ENCODE measurements at places on chromosomes 11 and 22.

DNA sequence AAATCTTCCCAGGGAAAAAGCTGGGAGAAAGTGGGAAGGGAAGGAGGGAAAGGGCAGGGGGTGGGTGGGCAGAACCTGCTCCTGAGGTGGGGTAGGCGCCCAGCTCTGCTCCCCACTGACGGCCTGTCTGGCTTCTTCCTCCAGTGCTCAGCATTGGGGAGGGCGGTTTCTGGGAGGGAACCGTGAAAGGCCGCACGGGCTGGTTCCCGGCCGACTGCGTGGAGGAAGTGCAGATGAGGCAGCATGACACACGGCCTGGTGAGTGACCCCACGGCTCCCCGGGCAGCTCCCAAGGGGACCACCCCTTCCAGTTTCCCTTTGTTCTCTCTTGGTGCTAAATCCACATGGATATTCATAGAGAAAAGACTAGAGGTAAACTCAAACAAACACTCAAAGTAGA lies 25.9 kb downstream of the SHANK3 start:
- no peak for DNase-seq

DNA sequence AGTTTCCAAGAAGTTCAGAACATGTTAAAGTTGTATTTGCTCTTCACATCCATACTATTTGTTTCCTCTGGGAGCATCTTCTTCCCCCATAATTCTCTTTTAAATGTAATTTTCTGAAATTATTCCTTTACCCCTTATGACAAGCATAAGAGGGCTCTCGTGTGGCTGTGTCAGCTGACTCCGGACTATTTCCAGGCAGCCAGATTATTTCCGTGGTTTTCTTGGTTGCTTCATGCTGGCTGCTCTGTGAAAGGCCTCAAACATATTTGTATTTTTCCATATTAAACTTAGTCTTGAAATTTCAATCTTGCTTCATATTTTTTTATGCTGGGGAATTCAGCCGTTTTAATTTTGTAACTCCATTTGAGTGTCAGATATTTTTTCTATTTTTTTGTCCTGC lies 2.8 kb upstream of the MMP1 start:
- DNase-seq, result no peak

DNA sequence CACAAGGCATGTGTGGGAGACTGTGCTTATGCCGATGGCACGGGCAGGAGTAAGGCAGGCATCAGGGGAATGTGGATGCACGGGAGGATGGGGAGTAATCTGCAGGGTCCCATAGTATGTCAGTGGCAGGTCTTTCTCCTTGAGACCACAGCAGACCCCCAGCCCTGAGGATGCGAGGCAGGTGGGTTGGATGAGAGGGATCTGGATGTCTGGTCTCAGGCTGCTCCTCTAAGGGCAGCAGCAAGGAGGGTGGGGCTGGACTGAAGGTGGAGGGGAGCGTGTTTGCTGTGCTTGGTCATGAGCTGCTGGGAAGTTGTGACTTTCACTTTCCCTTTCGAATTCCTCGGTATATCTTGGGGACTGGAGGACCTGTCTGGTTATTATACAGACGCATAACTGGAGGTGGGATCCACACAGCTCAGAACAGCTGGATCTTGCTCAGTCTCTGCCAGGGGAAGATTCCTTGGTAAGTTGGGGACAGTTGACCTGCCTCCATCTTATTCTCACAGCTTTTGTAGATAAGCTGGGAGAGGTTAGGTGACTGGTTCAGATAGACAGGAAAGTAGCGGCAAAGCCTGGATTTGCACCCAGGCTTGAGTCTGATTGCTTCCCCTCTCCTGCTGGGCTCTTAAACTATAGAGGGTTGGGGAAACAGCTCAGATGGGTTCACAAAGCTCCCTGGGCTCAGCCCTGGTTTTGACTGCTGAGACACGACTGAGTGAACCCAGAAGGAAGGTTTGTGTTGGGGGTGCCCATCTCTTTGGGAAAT lies at the start of gene APOL1:
Gene APOL1 (plus strand): TSS at position 380 of the 769 bp plus-strand sequence. CDS start 1,823 bp downstream, outside the sequence.
- DNase-seq, result peak; percentile 16

- DNase-seq, result no peak
Measured at GRCh38 chr22:27405672-27406388, 395.7 kb downstream of the MN1 start.

- no peak for DNase-seq
Measured at GRCh38 chr11:113591117-113591516, 115.0 kb downstream of the TMPRSS5 start.

GRCh38 chr11:16897470-16898061 lies 116.6 kb downstream of the PLEKHA7 start:
- DNase-seq, result no peak

GRCh38 chr11:68839054-68839865 lies 2.5 kb downstream of the CPT1A start:
- peak; percentile 96 for DNase-seq

GRCh38 chr11:47376107-47376524 lies 2.2 kb downstream of the SPI1 start:
- DNase-seq, result no peak

DNA sequence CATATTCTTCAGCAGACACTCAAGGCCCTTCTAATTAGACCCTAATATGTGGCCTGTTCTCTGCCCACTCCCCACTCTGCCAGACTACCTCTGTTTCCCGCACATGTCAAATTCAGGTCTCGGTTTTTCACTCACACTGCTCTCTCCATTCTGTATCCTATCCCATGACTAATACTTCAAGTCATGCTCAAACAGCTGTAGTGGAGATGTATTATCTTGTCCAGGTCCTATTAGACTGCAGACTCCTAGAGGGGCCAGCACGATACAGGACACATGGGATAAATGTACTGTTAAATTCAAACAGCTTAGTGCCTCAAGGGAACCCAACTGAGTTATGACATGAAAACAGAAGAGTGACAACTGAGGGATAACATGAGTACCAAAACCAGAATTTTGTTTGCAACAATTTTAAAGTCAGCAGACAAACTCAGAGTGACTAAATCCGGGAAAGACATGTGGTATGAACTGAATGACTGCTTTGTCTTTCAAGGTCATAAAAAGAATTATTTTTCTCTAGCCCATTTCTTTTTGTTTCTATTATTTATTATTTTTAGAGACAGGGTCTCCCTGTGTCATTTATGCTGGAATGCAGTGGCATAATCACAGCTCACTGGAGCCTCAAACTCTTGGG lies 20.5 kb downstream of the ATP6V1E1 start:
- DNase-seq, result no peak

DNA sequence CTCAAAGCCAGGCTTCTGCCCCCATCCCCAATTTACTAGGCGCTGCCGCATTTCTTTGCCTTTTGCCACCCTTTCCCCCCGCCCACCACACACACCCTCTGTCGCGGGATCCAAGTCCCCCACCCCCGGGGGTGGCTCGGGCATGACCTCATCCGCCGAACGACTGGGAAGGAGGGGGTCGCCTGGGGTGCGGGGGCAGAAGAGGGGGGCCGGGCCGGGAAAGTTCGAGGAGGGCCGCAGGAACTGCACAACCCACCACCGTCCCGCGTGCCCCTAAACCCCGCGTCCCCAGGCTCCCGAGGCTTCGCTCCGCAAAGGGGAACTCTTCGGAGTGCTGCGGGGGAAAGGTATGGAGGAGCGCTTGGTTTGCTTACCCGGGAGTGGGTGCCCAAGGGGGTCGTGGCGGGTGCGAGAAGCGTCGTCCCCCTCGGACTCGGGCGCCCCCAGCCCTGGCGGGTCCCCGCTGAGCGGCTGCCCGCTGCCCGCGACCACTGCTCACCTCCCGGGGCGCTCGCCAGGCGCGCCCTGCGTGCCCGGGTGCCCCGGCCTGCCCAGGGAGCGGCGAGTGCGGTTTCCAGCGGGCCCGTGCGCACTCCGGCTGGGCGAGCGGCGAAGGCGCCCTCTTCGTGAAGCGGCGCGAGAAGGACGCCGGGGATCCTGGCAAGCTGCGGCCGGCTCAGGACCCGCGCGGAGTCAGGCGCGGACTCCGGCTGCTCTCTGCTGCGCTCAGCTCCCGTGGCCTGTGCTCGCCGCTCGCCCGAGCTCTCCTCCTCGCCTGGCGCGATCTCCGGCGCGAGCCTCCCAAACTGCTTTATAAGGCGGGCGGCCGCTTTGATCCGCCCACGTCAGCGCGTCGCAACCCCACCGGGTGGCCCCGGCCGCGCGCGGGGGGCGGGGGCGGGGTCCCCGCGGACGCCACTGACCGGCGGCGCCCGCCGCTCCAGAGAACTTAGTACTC lies 4.0 kb upstream of the WNT11 start:
- peak; percentile 34 for DNase-seq

DNA sequence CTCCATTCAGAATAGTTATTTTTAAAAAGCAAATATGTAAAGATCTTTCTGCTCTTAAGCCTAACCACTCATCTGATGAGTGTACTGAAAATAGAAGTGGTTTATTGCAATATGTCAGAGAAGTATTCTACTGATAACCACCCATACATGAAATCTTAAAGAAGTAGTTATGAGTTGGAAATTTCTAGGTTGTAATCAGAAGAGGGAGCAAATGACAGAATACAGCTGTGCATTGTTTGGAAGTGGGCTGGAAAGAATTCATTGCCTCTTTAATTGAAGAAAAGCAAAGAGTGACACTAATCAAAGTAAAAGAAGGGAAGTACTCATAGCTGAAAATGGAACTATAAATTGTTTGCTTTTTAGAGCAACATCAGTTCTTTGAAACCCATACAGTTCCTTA lies 39.4 kb downstream of the FDX1 start:
- DNase-seq, result no peak

GRCh38 chr11:84865257-84865656 lies 761.9 kb downstream of the DLG2 start:
- no peak for DNase-seq

- no peak for DNase-seq
Measured at GRCh38 chr11:127806501-127806900, 780.9 kb downstream of the ETS1 start.

DNA sequence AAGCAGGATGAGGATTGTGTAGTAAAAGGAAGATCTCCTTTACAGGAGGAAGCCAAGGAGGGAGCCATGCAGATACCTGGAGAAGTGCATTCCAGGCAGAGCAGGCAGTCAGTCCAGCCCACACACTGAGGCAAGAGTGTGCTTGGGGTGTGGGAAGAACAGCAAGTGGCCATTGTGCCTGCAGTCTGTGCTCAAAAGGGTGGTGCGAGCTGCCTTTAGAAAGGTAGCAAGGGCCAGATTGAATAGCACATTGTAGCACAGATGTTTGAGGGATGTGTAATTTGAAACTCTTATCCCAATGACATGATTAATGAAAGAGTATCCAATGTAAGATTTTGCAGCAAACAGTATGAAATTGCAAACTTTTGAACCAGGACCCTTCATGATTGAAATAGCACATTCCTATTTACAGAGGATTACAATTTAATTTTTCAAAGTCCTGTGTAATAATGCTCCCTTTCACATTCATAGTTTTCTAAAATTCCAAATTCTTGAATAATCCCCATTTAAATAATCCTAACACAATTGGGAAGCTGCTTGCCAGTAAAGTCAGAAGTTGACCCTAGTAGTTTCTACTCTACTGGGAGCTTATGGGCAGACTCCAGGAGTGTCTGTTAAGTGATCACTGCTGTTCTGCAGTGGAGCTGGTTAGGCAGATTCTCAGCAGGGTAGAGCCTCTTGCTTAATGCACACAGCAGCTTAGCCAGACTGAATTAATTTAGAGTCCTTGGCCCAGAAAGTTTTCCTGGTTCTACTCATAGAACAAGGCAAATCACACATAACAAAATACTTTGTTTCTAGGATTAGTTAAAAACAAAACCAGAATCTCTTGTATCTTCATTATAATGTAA lies 78.1 kb downstream of the CYB5R2 start:
- no peak for DNase-seq

DNA sequence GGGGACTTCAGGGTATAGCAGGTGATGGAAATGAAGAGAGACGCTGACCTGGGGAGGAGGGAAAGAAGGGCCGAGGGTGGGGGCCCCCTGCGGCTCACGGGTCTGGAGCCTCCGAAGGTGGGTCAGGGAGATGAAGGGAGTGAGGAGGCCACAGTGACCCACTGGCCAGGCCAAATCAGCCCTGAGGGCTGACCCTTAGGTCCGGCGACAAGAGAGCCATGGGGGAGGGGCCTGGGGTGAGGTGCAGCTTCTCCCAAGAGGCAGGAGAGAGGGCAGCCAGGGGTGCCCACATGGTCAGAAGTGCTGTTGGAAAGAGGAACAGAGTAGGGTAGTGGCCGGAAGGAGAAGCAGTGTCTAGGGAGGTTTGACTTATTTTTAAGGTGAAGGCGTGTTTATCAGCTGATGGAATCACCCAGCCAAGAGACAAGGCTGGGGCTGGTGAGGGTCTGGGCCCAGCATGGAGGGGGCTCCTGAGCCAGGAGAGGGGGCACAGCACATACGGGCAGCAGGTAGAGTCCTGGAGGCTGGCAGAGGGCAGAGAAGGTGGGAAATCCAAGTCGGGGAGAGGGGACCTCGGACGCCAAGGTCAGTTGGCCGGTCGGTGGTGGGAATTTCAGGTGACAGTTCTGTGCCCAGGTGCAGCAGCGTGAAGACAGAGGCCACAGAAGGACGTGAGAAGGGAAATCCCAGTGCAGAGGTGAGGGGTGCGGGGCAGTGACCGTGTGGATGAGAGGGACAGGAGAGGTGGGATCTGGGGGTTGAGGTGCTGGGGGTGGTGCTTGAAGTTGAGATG lies 49.0 kb downstream of the LINC01488 start:
- DNase-seq, result no peak

GRCh38 chr22:29044657-29045176 lies 16.9 kb downstream of the C22orf31 start:
- DNase-seq, result no peak

DNA sequence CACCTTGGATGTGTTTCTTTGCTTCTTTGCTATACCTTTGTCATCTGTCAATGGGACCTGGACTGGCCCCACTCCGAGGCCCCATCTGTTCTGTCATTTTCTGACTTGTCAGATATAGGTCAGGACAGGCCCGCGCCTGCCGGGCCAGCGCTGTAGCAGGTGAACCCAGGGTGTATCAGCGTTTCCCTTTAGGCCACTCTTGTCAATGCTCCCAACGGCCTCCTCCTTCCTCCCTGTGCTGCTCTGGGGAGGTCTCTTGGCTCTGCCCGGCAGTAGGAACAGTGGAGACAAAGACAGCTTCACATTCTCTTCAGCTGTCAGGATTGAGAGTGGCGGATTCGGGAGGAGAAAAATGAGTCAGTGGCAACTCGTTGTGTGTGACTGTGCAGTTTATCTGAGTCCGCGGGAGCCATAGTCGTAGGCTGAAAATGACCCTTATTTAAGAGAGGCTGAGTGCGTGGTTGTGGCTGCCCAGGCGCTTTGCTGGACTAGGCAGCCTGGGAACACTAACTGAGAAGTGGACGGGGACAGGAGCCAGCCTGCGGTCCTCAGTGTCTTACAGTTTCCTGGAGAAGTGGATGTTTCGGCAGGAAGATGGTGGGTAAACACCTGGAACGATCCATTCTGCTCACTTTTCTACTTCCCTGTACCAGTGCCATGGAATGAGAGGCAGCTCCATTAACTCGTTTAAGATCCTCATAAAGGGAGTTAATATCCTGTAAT lies 102.3 kb downstream of the PRR5L start:
- DNase-seq, result no peak

DNA sequence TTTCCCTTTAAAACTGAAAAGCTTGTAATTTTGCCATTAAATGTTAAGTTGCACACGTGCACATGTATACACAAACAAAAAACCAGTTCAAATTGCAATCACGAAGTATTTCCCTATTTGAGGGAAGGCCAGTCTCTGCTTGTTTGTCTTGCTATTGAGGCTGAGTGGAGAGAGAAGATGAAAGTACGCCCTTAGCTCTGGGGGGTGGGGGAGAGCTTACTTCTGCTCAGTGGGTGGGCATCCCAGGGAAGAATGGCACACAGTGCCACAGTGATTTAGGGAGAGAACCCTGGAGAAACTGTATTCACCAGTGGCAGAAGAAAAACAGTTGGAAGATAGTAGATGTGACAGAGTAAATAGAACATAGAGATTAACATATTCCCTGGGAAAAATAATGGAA lies 8.7 kb downstream of the YAP1 start:
- no peak for DNase-seq
